ENCODE measurements at places on chromosomes 4 and X.
A peak's percentile ranks its signal among the peaks of the same experiment; 100 is the strongest.

- no peak for DNase-seq
Measured at GRCh38 chrX:28609917-28610613, 22.8 kb downstream of the IL1RAPL1 start.

DNA sequence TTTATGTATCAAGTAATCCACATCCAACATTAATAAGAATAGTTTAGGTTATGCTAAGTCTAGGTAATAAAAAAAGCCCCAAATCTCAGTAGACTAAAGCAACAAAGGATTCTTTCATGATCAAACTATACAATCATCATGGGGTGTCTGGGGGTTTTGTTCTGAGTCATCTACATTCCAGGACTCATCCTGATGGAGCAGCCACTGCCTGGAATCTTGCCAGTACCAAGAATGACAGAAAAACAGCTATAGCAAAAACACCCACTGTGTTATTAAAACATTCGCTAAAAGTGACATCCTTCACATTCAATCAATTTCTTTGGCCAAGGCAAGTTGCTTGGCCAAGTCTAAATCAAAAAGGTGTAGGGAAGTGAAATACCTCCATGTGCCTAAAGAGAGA lies 3.9 kb upstream of the ARHGEF38 start:
- no peak for DNase-seq

DNA sequence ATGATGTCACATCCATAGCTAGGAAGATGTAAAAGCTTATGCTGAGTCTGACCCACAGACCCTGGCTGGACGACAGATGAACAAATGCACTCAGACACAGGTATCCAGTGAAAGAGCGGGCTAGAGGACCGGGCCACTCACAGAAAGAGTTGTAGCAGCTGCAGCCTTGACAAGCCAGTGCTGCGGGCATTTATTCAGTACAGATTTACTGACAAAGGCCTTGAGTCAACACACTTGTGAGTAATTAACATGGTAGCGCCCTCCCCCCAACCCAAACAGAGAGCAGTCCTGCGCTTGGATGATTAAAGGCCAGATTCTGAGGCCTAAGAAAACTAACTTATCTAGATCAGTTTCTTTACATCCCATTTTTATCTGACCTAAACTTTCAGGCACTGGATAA lies 244.6 kb downstream of the SPANXN4 start:
- no peak for DNase-seq

DNA sequence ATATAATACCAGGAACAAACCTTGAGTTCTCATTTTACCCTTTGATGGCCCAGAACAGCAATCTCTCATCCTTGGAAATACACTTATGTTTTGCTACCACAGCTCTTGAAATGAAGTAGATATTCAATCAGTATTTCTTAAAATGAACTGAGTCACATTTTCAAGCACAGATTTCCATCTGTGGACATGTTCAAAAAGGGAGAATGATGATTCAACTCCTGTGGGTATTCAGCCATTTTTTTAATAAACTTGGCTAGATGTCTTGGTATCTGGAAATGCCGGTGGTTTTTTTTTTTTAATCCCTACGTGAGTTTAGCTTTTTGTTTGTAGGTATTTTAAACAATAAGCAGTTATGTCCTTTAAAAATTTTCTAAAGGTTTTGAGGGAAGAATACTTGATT lies 64.2 kb upstream of the TRPC5OS start:
- no peak for DNase-seq

DNA sequence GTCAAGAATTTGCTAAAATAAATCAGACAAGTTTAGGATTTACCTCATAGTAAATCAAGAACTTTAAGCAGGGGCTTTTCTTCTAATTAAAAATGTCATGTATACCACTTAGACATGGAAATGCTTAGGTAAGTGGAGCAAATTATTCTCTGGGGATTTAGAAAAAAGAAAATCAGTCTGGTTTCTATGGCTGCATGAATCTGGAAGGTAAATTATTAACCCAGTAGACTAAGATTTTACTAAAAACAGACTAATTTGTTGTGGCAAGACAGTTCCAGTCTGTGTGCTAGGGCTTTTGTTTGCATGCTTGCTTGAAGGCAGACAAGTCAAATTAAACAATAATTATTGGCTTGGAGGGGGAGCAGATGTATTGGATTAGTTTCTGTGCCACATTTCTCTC lies 140.6 kb downstream of the TBL1X start:
- no peak for DNase-seq

- DNase-seq = no peak
Measured at GRCh38 chr4:110005461-110006056, 92.9 kb downstream of the EGF start.

- DNase-seq = no peak
Measured at GRCh38 chr4:76950956-76951671, 1.6 kb downstream of the SEPTIN11 start.

DNA sequence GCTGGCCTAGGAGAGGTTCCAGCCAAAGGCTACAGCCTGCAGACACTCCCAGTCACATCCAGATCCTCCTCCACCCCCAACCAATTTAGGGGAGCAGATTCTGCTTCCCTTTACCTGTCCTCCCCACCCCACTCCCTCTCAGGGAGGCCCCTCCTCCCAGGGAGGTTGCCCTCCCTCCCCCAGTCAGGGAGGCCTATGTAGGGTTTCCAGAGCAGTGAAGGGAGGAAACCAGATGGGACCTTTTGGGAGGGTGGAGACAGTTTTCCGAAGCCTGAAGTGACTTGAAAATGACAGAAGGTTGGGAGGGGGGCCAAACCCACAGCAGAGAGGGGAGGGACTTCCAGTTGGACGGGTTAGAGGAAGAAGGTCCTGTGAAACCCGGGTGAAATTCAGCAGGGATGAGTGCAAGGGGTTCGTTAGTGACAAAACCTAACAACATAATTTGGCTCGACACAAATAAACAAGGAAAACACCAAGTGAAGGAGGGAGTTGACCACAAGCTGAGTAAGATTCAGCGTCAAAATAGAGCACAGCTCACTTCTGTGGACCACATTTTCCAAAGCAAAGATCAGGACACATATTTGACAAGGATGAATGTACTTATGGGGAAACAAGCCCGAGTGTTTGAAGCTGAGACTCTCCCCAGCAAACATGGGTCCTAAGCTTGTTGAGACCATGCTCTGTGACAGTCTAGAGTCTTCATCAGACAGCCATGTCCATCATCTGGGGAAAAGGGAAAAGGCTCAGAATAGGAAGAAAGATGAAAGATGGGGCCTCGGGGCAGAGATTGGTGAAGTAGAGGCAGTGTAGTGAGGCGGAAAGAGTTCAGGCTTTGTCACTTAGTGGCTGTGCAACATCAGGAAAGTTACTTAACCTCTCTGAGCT lies 46.4 kb downstream of the PRPS1 start:
- DNase-seq = peak; percentile 69

DNA sequence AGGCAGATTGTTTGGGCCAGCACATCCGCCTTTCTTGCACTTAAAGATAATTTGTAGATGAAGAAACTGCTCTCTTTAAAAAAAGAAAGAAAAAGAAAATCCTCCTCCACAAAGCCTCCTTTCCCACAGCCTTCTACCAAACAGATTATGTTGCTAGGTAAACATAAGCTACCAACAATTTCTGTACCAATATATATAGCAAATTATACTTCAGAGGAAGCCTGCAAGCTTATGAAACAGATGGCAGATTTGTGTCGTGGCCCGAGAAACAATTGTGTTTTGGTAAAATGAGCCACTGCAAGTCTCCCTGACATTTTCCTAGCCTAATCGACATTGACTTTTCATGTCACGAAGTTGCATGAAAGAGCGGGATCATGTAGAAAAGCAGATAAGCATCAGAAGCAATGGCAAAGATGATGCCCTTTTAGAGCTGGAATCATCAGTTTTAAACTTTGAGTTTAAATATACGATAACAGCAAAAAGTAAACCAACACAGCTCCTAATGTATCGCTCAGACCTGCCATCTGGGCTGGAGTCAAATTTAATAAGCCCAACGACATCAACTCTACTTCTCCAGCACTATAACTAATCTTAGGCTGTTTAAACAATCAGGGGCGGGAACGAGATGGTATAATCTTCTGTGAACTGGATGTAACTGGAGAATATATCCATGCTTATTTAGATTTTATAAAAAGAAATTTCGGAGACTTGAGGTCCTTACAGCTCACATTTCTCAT lies 94.9 kb upstream of the PLAC1 start:
- DNase-seq = no peak

DNA sequence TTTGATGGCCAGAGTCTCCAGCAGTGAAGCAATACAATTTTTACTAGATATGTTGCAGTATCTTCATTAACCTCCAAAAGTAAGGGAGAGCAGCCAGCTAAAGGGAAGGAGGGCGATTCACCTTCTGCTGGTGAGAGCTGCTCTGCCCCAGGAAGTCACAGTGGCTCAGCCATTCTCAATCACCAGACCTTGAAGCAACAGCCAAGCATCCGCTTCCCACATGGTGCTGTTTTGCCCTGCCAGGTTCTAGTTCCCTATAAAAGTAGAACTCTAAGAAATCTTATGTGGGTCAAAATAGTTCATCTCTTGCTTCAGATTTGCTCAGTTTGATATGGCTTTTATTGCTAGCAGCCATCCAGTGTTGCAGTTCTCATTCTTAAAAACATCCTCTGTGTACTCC lies 166.8 kb downstream of the STIM2 start:
- DNase-seq = no peak

- no peak for DNase-seq
Measured at GRCh38 chr4:146507632-146508031, 14.1 kb downstream of the SLC10A7 start.

- no peak for DNase-seq
Measured at GRCh38 chrX:22481436-22481835, 208.7 kb downstream of the CBLL2 start.

- no peak for DNase-seq
Measured at GRCh38 chr4:42750856-42751255, 94.0 kb upstream of the ATP8A1 start.

DNA sequence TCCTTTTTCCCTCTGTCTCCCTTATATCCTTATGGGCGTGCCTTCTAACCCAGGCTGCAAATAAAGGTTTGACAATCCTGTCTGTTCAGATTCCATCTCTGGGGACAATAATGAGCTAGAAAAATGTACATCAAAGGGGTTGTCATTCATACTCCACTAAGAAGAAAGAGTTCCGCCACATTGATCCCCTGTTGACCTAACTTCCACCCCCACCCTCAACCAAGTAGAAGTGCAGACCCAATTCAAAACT lies 541 bp upstream of the GABRA3 start:
- DNase-seq = no peak

DNA sequence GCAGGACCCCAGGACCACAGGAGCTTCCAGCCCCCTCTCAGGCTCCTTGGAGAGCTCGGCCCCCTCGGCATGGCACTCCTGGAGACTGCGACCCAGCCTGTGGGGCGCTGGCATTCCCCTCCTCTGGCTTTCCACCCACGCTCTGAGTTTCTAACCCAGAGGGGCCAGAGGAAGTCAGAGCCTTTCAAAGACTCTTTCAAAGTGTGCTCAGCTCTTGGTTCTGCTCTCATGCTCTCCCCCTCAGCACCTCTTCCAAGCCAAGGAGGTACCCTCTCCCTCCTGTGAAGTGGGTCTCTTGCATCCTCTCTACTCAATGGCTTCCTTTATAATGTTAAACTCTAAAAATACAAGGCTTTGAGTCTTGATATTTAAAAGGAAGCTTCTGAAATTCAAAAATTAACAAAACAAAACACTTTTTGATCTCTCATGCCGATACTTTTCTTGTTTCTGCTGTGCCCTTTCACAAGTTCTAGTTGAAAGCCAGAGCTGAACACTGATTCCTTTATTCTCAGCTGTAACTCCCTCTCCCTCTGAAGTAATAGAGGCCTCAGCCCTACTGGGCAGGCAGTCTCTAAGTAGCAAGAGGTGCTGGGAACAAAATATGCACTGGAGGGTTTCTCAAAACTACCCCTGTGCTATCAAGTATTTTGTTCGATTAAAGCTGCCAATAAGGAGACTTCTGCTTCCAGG lies 82.8 kb downstream of the NAT8L start:
- DNase-seq = no peak

DNA sequence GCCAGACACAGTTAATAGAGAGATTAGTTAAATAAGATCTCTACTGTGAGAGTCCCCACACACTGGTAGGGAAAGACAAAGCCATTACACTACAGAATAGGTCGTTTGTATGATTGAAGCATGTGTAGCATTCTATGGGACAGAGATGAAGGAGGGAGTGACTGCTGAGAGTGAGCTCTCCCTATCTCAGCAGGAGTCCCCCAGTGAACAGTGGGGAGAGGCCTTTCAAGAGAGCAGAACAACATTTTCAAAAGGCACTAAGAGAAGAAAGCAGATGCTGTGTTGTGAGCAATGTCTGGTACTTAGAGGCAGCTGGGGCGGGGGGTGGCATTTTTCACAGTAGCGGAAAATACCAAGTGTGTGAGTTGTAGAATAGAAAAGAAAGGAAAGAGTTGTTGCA lies 413.6 kb downstream of the AFF2 start:
- no peak for DNase-seq

DNA sequence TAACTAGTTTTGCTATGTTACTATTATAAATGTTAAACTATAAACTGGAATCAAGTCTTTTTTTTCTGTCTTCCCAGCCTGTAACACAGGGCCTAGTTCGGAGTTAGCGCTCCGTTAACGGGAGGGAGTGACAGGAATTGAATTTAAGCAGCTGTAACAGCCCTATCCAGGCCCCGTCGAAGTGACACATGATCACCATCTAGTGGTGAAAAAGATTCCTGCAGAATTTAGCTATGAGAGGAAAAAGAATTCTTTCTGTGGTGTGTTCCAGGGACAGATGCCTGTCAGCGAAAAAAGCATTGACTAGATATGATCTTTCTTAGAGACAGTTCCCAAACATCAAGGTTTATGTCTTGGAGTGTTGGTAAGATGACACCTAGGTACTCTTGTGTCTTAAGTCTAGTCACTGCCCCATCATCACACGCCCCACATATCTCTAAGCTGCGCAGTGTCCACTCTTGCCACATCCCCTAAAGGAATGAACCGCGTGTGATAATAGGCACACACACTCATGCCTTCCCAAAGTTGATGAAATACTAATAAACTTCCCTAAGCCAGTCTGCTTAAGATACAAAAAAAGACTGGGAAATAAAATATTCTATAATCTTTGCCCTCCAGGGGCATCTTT lies 2.1 kb downstream of the GAB3 start:
- DNase-seq = no peak

DNA sequence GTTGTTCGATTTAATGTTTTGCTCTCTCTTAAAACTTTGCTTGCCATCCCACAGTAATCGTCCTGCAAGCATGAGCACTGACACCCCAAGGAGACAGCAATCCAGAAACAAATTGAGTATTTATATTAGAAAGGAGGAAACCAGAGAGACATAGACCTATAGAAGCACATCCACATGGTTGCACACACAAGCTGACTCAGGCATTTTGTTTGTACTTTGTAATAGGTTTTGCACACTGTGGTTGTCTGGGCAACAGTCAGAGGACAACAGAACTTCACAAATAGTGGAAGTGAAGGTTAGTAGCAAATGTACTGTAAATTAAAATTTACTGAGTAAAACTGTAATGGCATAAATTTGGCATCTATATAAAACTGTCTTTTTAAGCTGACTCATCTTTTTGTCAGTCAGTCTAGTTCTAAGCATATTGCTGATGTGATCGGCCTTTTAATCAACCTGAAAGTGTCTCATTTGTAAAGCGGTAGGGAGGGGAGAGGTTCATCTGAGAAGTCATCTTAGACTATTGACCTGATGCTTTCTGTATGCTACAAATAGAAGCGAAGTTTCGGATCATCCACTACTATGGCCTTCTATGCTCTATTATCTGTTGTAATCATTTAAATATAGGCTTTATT lies 1624.7 kb downstream of the ARAP2 start:
- DNase-seq = no peak
